ENCODE measurements at places on chromosomes 6 and 20. TPM values are rescaled to one million over a fixed set of nuclear protein-coding genes. Genes with fewer than 3 reads are reported as not detected.

DNA sequence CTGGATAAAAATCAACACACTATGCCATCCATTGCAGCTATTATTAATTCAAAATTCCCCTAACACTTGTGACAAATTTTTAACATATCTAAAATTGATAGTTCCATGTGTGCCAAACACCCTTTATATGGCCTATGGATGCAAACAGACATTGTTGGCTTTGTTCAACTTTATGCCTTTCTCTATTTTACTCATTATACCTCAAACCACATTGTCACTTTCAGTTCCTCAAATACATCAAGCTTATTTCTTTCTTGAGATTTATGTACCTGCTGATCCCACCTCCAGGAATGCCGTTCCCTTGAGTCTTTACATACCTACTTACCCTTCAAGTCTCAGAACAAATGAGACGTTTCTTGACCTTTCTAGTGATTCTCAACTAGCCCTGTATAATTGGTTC lies 193.5 kb upstream of the PLN start:
- peaks cover 1% of the 10 kb centered on the region for H3K36me3 ChIP-seq
- no peak overlapping the region for H3K27ac ChIP-seq
- DNase-seq, result no peak
- H3K27me3 ChIP-seq, result peaks cover 7% of the 10 kb centered on the region
- peaks cover 3% of the 10 kb centered on the region for H3K4me1 ChIP-seq

DNA sequence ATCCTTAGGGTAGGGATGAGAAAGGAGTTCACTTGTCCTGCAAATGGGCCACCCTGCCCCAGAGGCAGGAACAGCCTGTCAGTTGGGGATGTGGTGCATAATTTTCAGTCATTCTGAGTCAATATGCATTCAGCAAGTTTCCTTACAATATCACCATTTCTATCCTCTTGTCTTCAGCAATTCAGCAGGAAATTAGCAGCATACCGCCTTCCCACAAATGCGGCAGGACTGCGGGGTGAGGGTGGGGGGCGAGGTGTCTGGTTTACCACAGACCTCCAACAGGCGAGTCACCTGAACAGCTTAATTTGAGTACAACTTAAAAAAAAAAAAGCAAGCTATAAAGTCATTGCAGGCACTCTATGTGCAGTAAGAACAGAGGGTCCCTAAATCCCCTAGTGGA lies 126.8 kb downstream of the MAP3K7 start:
- peak; percentile 47 for DNase-seq
- H3K36me3 ChIP-seq, result peaks cover 9% of the 10 kb centered on the region
- peak overlapping the region; percentile 94 for H3K27ac ChIP-seq
- no peaks in the 10 kb centered on the region for H3K27me3 ChIP-seq

- DNase-seq, result no peak
- H3K4me1 ChIP-seq, result no peaks in the 10 kb centered on the region
- H3K36me3 ChIP-seq, result no peaks in the 10 kb centered on the region
- no peak overlapping the region for H3K4me3 ChIP-seq
- peaks cover 24% of the 10 kb centered on the region for H3K27me3 ChIP-seq
- H3K27ac ChIP-seq, result no peak overlapping the region
Measured at GRCh38 chr6:17842934-17843821, 136.5 kb upstream of the NUP153 start.

- no peaks in the 10 kb centered on the region for H3K36me3 ChIP-seq
- no peak for DNase-seq
- no peaks in the 10 kb centered on the region for H3K4me1 ChIP-seq
- H3K27ac ChIP-seq, result no peak overlapping the region
- peaks cover 6% of the 10 kb centered on the region for H3K27me3 ChIP-seq
Measured at GRCh38 chr6:118141211-118141610, 234.1 kb downstream of the SLC35F1 start.

GRCh38 chr6:106165885-106166485 lies 79.8 kb downstream of the PRDM1 start:
- peaks cover 44% of the 10 kb centered on the region for H3K4me1 ChIP-seq
- H3K36me3 ChIP-seq, result peaks cover 8% of the 10 kb centered on the region
- DNase-seq, result no peak
- peak overlapping the region; percentile 75 for H3K27ac ChIP-seq

DNA sequence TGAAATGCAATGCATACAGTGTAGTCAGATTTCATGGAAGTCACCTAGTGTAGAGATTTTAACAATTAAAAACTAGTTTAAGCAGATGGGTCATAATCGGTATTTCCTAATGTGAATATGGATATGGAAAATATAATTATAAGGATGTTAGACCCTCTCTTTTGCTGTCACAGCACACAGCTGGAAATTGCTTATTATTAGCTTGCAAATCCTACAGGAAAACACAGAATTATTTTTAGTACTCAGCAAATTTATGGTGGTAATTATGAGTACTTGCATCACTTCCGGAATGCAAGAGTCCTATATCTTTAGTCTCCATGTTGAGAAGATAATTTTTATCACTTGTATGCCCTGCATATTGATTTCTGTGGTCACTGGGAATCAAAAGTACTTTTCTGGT lies 993.6 kb downstream of the KIF16B start:
- H3K4me3 ChIP-seq, result no peak overlapping the region
- DNase-seq, result no peak
- no peak overlapping the region for H3K27ac ChIP-seq
- H3K4me1 ChIP-seq, result no peaks in the 10 kb centered on the region

DNA sequence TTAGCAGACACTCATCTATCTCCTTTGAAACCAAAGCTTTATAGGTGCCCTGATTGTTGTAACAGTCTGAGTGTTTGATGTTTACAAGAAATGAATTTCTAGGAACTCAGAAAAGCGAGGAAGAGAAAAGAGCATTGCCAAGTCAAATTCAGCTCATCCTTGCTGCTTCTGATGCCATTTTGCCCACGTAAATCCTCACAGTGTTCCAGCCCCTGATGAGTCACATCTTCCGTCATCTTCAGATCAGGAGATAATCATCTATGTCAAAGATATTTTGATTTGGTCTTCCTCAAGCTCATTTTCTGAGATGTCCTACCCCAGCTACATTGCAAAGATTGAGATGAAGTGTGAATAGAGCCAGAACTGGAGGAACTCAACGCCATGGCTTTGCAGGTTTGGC lies 426.2 kb downstream of the BMP2 start:
- H3K27ac ChIP-seq, result no peak overlapping the region
- no peaks in the 10 kb centered on the region for H3K27me3 ChIP-seq
- no peak overlapping the region for H3K4me3 ChIP-seq
- H3K36me3 ChIP-seq, result no peaks in the 10 kb centered on the region
- H3K4me1 ChIP-seq, result no peaks in the 10 kb centered on the region
- DNase-seq, result no peak

- DNase-seq, result peak; percentile 36
- H3K36me3 ChIP-seq, result no peaks in the 10 kb centered on the region
- peak overlapping the region; percentile 80 for H3K4me3 ChIP-seq
- H3K4me1 ChIP-seq, result peaks cover 19% of the 10 kb centered on the region
Measured at GRCh38 chr20:18588574-18588933, 700 bp downstream of the DTD1 start.

- no peaks in the 10 kb centered on the region for H3K36me3 ChIP-seq
- H3K4me1 ChIP-seq, result peaks cover 5% of the 10 kb centered on the region
- DNase-seq, result no peak
- H3K27ac ChIP-seq, result no peak overlapping the region
Measured at GRCh38 chr6:111943726-111944125, 70.5 kb upstream of the FYN start.

Gene BNIP5
- total RNA-seq, result not detected

Gene SCRT2
- total RNA-seq, result not detected

Gene ADGRF4
- not detected for total RNA-seq

Gene KCNK15
- total RNA-seq, result not detected

Gene DSTN
- 41.7 TPM for total RNA-seq

Gene DDX39B
- 531 TPM for total RNA-seq

Data from activated naive CD8-positive, alpha-beta T cell treated with anti-CD3 and anti-CD28 coated beads, Interleukin-2, amount 10 ng/mL, durations not matched to agents 7 days and 5 days (primary cell).